Fibroblast of the aortic adventitia (primary cell): ENCODE measurements at places on chromosomes 2 and 18. TPM values are rescaled to one million over a fixed set of nuclear protein-coding genes. Genes with fewer than 3 reads are reported as not detected.

DNA sequence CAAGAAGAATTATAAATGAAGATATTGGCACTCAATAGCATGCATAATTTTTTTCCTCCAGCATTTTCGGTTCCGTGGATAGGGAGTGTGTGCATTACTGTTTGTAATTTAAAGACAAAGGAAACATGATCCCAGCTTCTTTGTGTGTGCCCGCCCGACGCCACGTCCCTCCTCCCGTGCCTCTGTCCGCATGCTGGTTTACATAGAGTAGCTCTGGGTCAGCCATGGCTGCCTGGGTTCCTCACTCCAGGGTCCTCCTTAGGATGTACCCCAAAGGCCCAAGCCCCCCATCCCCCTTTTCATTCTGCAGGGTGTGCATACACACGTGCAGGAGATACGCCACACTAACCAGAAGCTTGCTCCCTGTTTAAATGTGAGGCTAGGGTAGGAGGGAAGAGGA, 214.7 kb downstream of the KLHL29 start:
- DNase-seq, result no peak

The GEN1 gene
- 32.4 and 51.2 TPM in 2 replicates for total RNA-seq

- DNase-seq, result peak; percentile 24
Observed at GRCh38 chr2:149926149-149926548, 338.6 kb upstream of the MMADHC start.

DNA sequence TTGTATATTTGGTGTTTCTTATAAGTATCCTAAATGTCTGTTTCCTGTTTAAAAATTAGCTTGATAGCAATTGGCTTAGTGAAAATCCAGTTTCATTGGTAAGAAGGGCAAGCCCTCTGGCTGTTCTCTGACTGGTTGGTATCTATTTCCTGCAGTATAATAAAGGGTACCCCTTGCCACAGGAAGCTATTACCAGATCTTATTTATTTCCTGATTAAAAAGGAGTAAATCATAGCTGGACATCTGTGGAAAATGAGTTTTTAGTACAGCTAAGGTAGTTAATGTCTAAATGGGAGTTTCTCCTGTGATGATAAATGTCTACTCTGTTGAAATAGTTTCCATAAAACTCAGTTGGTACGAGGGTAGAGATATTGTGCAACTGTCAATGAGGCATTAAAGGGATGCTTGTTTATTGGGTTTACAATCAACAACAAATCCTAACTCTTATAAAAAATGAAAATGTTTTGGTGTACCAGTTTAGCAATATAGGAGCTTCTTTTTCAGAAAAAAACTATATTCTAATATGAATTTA, 58.7 kb downstream of the FASTKD2 start:
- no peak for DNase-seq

GRCh38 chr2:6769346-6769745, 96.4 kb downstream of the CMPK2 start:
- no peak for DNase-seq

DNA sequence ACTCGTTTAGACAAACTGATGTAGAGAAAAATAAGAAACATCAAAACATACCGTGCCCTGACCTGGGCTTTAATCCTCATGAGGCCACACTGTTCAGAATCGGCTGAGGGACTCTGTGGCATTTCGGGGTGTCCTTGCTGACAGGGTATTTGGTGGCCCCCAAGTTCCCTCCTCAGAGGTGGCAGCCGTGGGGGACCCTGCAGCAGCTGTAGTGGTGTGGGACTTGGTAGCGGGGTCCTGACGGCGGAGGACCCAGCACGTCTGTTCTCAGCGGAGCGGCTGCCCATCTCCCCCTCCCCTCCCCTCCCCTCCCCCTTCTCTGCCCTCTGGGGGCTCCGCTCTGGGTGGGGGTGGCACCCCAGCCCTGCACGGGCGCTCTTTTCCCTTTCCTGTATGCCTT, 18.4 kb downstream of the KCNG2 start:
- DNase-seq, result no peak

DNA sequence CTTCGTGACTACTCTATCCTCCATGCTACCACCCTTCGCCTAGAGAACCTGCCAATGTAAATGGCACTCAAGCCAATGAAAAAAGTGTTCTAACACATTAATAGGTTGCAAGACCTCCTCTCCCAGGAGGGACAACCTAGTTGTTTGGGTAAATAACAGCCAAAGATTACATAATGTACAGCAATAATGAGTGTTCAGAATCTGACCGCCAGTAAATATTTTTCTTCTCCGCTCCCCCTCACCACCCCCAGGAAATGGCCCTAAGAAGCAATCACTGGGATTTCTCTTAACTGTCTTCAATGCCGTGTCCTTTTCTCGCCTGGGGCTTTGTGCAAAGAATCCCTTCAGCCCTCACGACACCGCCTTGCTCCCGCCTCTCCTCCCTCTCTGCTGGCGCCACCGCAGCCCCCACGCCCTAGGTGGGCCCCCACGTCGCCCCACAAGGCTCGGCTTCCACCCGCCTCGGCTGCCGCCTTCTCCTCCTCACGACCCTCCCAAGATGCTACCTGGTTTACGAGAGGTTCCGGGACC, 458 bp downstream of the HYCC2 start:
- peak; percentile 16 for DNase-seq

The CD8B gene
- total RNA-seq, result not detected in 2 replicates

DNA sequence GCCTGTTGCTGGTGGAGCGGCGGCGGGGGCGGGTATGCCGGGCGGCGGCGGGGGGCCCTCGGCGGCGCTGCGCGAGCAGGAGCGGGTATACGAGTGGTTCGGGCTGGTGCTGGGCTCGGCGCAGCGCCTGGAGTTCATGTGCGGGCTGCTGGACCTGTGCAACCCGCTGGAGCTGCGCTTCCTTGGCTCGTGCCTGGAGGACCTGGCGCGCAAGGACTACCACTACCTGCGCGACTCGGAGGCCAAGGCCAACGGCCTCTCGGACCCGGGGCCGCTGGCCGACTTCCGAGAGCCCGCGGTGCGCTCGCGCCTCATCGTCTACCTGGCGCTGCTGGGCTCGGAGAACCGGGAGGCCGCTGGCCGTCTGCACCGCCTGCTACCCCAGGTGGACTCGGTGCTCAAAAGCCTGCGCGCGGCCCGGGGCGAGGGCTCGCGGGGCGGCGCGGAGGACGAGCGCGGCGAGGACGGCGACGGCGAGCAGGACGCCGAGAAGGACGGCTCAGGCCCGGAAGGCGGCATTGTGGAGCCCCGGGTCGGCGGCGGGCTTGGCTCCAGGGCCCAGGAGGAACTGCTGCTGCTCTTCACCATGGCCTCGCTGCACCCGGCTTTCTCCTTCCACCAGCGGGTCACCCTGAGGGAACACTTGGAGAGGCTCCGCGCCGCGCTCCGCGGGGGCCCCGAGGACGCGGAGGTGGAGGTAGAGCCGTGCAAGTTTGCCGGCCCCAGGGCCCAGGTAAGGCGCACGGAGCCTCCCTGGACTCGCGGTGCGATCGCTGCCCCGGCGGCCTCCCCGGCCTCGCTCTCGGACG, 1.0 kb downstream of the ZCCHC2 start:
- peak; percentile 42 for DNase-seq

The ACADL gene
- 0.63 and 4.5 TPM in 2 replicates for total RNA-seq

DNA sequence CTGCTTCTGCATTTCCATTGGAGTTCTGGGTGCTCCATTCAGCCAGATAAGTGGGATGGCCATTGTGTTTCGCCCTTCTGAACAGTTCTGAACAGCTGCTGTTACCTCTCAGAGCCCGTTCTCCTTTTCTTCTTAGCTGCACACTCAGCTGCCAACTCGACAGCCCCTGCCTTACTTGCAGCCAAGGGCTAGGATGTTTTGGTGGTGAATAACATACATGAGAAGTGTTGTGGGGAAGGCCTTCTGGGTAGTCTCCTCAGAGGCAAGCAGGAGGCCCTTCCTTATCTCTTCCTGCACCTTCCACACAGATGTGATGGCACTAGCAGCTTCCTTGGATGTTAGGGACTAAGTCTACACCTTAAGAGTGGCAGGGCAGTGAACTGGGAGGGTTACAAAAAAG, 138.4 kb upstream of the NOSTRIN start:
- DNase-seq, result peak; percentile 31

DNA sequence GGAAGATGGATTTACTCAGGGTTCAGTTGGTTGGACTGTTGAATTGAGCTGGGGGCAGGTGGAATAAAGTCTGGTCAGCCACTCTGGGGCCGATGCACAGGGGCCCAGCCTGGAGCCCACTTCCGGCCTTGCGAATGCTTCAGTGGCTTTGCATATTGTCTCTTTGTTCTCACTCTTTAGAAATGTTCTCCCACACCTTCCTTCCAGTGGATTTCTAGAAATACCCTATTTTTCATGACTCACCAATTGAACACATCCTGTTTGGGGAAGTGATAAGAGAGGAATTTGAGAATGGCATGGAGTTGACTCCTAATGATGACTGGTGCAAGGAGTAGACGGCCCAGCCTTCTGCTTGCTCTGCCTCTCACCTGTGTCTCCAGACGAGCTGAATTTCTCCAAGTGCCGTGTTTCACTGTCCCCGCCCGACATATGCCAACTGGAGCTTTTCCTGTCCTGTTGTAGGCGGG, 28.1 kb downstream of the ASAP2 start:
- DNase-seq, result peak; percentile 91

DNA sequence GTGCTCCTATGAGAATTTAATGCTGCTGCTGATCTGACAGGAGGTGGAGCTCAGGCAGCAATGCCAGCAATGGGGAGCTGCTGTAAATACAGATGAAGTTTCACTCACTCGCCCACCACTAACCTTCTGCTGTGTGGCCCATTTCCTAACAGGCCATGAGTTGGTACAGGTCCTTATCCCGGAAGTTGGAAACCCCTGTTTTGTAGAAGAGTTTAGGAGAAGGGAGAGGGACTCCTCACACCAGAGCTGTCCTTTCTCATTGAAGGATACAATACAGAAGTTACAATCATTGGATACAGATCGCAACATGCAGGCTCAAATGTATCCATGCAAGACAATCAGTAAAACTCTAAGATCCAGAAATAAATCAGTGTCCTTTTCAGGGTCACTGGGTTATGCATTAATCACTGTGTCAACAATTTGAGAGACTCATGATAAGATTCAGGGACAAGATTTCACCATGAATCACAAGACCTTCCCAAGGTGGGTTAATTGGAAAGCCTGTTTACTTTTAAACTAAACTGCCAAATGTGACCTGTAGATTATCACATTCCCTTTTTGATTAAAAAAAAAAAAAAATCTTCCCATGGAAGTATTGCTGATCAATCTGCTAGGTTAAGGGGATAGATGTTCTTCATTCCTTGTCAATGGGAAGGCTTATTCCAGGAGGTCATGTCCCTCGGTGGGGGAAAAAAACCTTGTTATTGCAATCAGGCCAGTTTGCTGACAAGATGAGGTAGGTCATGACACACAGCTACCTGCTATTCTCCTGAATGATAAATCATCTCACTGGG, 97.2 kb downstream of the SP100 start:
- no peak for DNase-seq

The MAP2 gene
- total RNA-seq, result 2.1 and 26.5 TPM in 2 replicates

DNA sequence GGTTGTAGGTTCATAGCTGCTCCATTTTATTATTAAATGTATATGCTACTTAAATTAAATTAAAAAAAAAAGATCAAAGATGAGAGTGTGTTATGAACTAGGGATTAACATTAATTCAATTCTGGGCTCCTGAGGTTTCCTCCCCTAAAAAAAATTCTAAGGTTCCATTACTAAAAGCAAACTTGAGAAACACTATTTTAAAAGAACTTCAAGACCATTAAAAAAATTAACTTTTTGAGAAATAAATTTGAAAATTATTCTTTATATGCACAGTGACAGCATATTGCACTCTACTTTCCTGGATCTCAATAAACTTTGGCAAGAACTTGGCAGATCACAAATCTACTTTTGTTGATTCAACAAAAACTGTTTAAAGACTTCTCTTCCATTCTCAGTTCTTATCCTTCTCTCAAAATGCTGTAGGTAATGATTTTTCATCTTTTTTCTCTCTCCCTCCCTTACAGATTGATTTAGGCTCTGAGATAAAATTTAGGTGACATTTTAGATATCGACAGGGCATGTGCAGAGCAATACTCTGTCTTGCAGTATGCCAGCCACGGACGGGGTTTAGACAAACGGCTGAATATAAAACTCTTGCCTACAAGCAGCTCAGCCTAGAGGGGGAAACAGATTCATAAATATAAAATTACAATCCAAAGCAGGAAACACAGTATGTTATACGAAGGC, 592 bp upstream of the MARS2 start:
- no peak for DNase-seq

DNA sequence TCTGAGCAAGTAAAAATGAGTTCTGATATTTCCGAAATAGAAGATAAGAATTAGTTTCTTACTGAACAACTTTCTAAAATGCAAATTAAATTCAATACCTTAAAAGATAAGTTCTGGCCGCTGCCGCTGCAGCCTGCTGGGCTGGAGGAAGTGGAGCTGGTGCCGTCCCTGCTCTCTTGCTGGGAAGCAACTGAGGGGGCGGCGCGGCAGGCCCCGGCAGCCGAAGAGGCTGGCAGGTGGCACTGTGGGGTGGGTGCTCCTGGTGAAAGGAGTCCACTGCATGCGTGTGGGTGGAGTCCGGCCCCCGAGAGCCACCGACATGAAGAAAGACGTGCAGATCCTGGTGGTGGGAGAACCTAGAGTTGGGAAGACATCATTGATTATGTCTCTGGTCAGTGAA, 89.5 kb upstream of the ZNF519 start:
- DNase-seq, result no peak

GRCh38 chr2:164756773-164757172, 84.8 kb downstream of the COBLL1 start:
- no peak for DNase-seq

The BCL11A gene
- 0.09 TPM in 1 of 2 replicates, not detected in the other for total RNA-seq

DNA sequence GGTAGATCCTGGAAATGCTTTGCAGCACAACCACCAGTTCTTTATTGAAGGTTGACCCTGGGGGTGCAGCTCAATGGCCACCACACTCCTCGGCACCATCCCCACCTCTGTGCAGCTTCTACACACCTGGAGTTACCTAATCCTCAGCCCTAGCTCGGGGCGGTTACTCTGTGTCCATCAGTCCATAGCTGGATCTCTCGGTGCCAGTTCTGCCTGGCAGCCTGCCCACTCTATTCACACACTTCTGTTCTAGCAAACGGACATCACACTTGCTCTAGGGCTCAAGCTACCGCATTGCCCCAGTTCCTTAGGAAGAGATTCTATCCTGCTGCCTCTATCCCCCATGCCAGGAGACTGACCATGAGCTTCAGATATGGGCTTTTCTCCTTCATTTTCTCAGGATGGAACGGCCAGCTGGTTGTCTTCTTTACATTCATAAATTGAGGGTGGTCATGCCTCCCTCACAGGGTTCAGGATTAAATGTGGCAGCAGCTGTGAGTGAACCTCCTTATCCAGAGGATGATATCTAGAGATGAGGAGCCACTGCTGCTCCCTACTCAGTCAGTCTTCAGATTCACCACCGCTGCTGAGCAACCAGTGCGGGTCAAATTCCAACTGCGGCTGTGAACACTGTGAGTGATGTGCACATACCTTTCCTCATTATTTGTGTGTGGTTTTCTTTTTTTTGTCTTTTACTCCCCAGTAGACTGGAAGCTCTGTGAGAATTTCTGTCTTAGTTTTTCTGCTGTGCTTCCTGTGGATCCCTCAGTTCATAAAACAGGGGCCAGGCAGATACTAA, 66.9 kb upstream of the TRIB2 start:
- DNase-seq, result no peak

GRCh38 chr2:204604061-204604460, 58.8 kb downstream of the PARD3B start:
- DNase-seq, result peak; percentile 32
